NCI-H524 treated with DMSO at 0.1 percent for 48 hours (cell line): ENCODE measurements at places on chromosomes 1 and 21.

DNA sequence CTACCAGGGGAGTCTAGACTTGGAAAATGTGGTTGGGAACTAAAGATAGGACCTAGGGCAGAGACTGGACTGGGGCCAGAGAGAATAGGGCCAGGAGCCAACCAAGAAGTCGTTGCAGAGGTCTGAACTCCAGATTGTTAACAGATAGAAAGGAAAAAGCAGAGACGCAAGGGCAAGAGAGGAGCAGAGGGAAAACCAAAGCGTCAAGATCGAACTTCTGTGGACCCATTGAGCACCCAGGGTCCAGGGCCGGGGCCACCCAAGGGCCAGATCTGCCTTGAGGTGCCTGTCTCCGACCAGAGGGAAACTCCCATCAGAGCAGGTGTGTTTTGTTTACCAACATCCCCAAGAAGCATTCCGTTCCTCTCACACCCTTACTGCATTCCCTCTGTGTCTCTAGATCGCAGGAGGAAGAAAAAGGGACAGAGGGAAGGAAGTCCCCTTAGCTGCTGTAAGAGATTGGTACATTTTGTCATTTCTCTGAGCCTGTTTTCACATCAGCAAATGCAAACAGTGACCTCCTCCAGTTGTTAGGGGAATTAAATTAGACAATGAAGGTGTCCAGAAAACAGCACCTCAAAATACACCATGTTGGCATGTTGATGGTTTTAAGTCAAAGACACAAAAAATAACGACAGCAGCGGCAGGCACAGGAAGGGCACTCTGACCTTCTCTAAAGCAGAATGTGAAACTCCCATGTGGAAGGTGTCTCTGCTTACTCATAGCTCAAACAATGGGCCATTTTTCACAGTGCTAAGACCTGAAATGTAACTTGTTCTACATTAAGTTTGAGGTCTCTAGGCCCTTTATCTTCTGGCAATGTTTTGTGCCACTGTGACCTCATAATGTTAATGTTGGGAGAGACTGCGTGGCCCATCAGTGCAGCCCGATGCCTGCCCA is 105.8 kb upstream of the RAB4A start:
- DNase-seq: no peak

- DNase-seq: no peak
These were observed 357.4 kb downstream of the LMO4 start for GRCh38 chr1:87686136-87686495.

DNA sequence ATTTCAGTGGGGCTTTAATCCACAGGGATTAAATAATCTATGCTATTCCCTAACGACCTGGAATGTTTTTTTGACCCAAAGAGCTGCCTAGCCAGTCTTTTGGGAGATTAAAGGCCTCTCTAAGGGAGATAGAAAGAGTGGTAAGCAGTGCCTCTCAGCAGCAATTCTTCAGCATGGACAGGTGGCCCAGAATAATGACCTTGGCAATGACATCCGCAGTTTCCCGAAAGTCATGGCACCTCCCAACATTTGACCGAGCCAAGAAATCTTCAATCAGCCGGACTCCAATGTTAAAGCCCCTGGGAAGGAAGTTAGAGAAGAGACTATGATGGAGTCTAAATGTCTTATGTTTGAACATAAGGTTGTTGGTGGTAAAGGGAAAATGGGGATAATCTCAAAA is 9.8 kb downstream of the TRAPPC3 start:
- no peak for DNase-seq

- DNase-seq: no peak
These were observed 16.3 kb downstream of the PDZK1 start for GRCh38 chr1:145690587-145691558.

- no peak for DNase-seq
These were observed 14.6 kb downstream of the TFAP2E start for GRCh38 chr1:35587736-35588135.

- no peak for DNase-seq
These were observed 14.3 kb upstream of the S100A11 start for GRCh38 chr1:152050886-152051675.

GRCh38 chr1:7455796-7456721 is 315.0 kb upstream of the VAMP3 start:
- DNase-seq: no peak

DNA sequence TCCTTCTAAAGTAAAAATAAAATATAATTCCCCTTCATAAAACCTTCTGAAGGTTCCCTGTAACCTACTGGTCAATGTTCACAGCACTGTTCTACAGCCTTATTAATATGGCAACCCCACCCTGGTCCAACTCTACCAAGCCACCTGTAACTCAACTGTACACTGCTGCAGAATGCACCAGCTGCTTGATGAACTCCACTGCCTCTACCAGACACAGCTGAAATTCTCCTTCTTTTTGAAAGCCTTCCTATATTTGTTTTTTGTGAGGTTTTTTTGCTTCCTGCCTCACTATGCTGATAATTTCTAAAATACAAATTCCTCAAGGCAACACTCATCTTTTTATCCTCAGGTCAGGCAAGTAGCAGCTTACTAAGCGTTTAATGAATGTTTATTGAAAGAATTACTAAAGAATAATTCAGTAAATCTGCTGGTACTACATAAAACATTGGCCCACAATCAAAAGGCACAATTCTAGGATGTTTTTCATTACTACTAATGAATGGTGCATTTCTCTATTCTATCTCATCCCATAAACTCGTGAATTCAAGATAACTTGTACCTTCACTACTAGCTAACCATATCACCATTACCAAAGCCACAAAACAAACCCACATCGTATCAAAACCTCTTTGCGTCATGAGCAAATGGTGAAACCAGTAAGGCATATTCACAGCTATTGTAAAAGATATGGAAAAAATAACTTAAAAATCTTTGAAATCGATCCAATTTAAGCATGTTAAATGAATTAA is 2.4 kb downstream of the SSX2IP start:
- DNase-seq: no peak

GRCh38 chr1:21261551-21262292 is 28.5 kb downstream of the ECE1 start:
- DNase-seq: no peak

- DNase-seq: no peak
These were observed 30.4 kb upstream of the SLC30A1 start for GRCh38 chr1:211609120-211610024.

DNA sequence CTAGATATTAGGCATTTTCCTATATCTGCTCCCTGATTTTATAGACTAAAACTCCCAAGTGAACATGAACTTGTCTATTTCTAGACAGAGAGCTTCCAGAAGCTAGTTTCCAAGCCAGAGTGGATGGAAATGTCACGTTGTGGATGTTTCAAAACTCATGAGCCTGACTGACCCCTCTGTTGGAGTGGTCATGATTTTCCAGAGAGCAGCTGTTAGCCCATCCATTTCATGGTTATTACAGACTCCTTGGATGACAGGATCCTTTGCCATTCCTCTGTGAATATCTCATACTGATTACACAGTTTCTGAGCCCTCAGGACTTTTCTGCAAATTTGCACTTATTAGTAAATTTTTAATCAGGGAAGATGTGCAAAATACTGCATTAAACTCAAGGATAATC is 76.8 kb upstream of the ATF3 start:
- DNase-seq: no peak

DNA sequence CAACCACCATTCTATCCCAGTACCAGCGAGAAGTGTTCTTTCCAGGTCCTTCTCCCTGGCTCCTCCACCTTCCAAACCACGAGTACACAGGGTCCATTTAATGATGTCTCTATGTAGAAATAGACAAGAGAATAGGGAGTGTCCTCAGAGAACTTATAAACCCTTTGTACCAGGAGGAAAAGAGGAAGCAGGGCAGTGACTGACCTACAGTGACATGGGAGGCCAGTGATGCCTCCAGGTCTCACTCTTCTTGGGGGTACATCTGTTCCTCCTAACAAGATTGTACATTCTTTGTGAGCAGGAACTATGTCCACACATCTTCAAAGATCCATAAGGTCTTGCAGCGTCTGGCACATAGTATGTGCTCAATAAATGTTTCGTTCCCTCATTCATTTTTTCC is 18.7 kb upstream of the FMOD start:
- DNase-seq: no peak

DNA sequence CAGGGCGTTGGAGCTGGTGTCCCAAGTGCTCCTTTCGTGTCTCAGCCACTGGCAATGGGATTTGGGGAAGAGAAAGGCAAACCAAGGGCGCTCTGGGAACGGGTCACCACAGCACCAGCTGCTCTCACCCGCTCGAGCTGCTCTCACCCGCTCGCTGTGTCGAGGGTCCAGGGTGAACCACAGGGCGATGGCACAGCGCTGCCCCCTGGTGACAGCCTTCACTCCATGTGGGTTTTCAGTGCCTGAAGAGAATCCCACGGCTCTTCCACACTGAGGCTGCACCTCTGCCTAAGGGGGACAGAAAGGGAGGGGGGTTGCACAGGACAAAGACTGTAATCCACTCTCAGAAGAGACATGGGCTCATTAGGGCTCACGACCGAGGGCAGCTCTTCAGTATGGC is 7.1 kb upstream of the CLDN19 start:
- no peak for DNase-seq

GRCh38 chr1:57927003-57927402 is 503.1 kb upstream of the DAB1 start:
- DNase-seq: no peak

DNA sequence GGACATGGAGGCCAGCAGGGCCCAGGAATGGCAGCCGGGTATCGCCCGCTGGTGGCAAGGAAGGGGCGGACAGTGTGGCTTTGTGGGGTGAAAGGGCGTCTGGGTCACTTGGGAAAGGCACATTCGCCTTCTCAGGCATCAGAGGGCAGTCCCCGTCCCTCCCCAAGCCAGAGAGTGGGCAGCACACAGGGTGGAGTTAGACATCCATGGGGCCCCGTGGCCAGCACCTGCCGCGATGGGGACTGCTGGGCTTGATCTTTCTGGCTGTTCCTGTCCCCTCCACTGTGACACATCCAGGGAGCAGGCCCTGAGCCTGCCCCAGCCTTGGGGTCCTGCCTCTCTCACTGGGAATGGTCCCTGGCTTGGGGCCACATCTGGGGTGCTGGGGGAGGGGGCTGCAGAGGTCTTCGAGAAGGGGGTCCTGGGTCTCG is 4.0 kb upstream of the TRPM2 start:
- DNase-seq: no peak

DNA sequence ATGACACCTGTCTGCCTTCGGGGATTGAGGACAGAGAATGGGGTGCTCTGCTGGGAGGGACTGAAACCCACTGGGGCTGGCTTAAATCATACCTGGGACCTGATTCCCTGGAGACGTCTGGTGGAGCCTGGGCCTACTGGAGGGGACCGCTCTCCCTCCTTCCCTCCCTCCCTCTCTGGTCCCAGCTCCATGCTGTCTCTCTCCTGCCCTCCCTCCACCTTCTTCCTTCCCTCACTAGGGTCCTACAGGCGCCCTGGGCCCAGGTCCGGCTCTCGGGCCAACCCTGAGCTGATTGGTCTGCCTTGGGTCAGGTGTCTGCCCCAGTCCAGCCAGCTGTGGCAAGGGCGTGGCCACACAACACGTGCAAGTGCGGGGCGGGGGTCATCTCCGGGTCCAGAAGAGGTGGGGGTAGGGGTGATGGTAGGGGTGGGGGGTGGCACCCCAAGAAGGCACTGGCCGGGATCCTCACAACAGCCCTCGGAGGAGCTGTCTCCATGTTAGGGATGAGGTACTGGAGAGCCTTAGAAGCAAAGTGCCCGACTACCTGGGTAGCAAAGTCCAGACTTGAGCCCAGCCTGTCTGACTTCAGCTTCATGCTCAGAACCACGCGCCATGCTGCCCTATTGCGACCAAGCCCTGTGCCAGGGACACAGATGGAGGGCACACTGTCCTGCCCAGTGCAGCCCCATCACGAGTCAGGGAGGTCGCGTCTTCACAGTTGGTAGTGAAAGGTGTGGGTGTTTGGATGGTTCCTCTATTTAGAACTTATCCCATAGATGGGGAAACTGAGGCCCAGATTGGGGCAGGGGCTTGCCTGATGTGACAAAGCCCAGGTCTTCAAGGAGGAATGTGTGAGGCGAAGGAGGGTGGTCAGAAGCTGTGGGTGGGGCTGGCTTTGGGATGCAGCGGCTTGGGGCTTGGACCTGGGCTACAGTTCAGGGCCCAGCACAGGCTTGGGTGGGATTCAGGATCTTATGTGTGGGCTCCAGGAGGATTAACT is 574.1 kb downstream of the PTPRU start:
- no peak for DNase-seq

GRCh38 chr1:47725511-47725991 is 271.6 kb downstream of the TRABD2B start:
- DNase-seq: no peak

GRCh38 chr1:68379085-68379478 is 70.7 kb downstream of the RPE65 start:
- no peak for DNase-seq

DNA sequence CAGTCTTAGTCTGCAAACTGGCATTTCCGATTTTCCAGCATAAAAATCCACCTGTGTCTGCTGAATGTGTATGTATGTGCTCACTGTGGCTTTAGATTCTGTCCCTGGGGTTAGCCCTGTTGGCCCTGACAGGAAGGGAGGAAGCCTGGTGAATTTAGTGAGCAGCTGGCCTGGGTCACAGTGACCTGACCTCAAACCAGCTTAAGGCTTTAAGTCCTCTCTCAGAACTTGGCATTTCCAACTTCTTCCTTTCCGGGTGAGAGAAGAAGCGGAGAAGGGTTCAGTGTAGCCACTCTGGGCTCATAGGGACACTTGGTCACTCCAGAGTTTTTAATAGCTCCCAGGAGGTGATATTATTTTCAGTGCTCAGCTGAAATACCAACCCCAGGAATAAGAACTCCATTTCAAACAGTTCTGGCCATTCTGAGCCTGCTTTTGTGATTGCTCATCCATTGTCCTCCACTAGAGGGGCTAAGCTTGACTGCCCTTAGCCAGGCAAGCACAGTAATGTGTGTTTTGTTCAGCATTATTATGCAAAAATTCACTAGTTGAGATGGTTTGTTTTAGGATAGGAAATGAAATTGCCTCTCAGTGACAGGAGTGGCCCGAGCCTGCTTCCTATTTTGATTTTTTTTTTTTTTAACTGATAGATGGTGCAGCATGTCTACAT is 2.5 kb upstream of the OLFML3 start:
- DNase-seq: no peak

DNA sequence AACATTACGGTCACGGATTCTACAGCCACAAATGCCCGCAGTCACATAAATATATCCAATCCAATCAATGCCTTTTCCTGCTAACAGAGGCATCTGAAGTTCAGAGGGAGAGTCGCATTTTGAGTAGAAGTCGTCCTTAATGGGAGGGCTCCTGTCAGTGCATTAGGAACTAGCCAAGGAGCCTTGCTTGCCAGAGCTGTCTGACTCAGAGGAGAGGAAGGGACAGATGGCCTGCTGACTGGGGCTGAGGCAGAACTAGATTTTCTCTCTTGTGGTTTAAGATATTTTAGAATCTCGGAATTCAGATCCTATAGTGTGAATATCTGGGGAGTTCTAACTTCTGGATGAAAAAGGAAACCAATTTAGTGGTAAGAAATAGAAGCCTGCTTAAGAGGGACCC is 10.6 kb downstream of the XKR8 start:
- DNase-seq: no peak

- no peak for DNase-seq
These were observed 90.0 kb downstream of the EDEM3 start for GRCh38 chr1:184664661-184665060.

DNA sequence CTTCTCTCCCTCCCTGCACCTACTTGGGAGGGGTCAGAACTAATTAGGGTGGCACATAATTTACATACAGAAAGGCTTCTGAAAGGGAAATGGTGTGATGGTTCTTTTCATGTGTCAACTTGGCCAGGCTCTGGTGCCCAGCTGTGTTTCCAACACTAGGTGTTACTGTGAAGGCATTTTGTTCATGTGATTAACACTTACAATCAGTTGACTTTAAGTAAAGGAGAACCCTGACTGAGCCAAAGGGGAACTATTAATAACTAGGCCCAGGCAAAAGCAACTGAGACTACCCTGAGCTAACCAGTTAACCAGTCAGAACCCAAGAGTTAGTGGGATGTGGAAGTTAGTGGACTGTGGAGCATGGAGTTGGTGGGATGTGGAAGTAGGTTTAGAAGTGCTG is 114.9 kb downstream of the SEC16B start:
- no peak for DNase-seq
